ENCODE measurements at places on chromosomes 7 and 10.

DNA sequence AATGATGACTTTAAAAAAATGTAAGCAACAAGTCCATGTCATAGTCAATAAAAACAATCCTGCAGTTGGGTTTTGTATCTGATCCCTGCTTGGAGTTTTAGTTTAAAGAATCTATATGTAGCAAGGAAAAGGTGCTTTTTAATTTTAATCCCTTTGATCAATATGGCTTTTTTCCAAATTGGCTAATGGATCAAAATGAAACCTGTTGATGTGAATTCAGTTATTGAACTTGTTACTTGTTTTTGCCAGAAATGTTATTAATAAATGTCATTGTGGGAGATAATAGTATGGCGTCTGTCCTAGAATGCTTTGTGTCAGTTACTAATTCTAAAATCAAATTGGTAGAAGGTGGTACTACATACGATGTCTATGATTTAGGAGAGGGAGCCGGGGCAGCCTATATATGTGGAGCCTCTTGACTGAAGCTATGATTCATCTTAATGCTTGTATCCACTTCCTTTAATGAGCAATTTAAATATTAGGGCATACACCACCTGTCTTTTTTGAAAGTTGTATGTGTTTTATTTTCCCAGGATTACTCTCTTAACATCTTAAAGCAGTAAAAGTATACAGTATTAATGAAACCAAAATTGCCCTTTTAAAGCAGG lies 10.3 kb upstream of the PBLD start:
- DNase-seq: no peak

DNA sequence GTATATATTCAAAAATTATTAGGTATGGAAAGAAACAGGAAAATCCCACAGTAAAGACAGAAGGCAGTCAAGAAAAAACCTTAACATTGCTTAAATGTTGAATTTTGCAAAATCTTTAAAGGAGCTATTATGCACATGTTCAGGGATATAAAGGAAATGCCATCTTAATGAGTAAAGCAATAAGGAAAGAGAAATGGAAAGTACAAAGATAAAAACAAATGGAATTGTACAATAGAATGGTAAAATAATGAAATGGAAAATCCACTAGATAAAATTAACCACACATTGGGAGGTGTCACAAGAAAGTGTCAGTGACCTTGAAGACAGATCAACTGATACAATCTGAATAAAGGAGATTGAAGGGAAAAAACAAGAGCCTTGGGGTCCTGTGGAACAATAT lies 82.0 kb downstream of the KIF20B start:
- no peak for DNase-seq

- no peak for DNase-seq
These were observed 58.8 kb upstream of the HBP1 start for GRCh38 chr7:107109955-107110354.

DNA sequence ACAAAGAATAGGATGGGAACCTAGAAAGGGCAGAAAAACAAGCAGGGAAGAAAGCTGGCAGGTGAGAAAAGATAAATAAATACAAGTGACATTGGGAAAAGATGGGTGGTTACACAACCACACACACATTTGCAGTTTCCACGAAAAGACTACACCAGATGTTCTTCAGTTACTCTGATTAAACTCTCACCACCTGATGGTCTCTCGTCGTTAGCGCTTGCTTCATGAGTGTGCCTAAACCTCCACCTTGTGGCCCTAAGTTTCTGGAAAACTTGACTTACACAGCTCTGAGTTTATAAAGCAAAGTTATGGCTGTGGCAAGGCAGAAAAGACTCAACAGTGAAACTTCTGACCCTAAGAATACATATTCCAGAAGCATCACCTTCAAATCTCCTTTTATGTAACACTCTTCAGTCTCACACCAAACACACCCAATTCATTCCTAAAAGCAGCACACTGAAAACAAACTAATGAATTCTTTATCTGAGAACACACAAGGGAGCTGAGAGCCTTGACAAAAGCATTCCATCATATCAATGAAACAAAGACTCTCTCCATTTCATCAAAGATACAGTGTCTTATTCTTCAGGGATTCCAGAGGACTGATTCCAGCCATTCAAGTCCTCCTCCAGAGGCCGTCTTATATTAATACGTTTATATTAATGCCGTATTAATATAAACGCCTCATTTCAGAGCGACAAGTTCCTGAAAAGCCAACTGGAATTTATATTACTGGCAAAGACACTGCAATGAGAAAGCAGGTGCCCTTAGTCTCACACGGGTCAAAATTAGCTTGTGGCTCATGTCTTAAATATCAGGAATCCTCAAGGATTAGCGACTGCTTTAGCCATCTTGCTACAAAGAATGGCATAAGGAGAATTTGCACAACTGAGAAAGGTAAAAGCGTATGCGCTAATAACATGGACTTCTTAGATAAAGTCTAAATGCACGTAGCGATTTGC lies 77.6 kb downstream of the RNF216 start:
- no peak for DNase-seq

DNA sequence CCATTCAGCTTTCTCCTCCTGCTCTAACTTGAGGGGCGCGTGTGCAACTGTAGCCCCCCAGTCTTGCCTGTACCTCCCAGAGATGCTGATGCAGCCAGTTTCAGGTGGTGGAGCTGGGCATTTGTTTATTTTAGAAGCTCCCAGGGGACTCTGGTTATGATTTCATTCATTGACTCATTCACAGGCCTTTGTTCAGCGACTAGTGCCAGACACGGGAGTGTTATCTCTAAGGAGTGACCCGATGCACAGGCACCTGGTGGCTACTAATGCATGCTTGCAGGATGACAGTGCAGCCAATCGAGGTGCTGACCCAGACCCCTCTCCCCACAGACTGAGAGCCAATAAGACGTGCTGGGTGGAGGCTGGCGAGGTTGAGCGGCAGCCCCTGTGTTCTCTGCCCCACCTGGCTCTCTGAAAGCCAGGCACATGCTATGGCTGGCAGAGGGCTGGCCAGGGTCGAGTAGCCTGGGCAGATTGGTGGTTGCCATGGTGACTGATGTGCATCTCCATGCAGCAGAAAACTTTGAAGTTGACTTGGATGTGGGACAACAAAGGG lies 19.7 kb upstream of the SLC18A2 start:
- no peak for DNase-seq

DNA sequence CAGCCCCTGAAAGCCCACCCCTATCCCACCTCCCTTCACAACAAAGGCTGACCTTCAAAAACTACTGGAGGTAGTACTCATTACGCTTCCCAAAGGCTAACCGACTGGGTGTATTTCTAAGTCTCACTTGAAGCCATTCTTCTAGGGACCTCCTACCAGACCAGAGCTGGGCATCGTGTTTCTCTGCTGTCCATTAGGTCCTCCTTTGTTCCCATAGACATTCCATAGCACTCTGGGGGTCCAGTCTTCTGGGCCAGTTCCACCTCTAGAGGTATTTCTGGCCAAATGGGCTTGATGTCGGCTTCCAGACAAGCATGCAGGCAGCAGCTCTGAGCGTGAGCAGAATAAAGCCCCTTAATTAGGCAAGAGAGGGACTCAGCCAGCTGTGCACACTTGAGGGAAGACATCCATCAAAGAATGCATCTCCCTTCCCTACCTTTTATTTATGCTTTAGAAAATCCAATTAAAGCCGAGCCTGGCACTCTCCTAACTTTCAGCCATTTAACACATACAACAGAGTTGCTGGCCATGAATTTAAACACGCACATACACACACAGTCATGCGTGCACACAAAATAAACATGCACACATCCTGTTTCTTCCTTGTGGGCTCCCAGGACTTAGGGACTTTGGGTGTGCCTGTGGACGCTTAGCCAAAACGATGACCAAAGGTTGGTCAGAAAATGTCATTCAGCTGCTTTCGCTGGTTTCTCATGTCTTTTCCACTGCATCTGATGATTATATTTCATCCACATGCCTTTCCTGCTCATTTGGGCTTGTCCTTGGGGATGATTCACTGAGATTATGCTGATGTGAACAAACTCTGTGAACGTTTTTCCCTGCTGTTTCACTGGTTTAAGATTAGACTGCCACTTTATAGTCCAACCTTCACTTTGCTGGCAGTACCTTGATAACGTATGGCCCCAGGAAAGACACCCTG lies 362.0 kb upstream of the NFE2L3 start:
- DNase-seq: no peak

- peak; percentile 79 for DNase-seq
These were observed 228.2 kb downstream of the PTEN start for GRCh38 chr10:88091490-88092061.

GRCh38 chr7:1245524-1246050 lies 12.9 kb downstream of the UNCX start:
- DNase-seq: no peak

- no peak for DNase-seq
These were observed 58.0 kb upstream of the PFKP start for GRCh38 chr10:3009341-3009740.

GRCh38 chr10:96512524-96513304 lies 1.0 kb downstream of the TLL2 start:
- no peak for DNase-seq

- no peak for DNase-seq
These were observed 120.8 kb downstream of the TNS3 start for GRCh38 chr7:47461161-47461560.

DNA sequence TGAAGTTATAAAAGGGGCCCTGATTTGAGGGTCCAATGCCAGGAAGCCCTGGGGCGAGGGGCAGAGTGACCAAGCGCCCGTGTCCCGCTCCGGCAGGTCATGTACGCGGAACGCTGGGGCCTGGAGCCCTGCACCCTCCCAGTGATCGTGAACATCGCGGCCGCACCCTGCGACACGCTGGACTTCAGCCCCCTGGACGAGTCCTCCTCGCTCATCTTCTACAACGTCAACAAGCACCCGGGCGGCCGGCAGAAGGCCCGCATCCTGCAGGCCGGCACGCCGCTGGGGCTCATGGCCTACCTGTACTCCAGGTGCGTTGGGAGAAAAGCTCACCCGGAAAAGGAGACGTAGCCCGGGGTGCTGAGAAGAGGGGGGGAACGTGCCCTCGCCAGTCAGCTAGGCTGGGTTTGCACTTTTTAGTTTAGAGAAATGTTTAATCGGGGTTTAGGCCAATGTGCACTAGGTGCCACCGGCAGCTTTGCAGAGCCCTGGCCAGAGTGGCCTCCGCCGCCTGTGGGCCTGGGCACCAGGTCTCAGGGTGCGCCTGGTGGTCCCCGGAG lies 22.9 kb upstream of the UTF1 start:
- DNase-seq: no peak

DNA sequence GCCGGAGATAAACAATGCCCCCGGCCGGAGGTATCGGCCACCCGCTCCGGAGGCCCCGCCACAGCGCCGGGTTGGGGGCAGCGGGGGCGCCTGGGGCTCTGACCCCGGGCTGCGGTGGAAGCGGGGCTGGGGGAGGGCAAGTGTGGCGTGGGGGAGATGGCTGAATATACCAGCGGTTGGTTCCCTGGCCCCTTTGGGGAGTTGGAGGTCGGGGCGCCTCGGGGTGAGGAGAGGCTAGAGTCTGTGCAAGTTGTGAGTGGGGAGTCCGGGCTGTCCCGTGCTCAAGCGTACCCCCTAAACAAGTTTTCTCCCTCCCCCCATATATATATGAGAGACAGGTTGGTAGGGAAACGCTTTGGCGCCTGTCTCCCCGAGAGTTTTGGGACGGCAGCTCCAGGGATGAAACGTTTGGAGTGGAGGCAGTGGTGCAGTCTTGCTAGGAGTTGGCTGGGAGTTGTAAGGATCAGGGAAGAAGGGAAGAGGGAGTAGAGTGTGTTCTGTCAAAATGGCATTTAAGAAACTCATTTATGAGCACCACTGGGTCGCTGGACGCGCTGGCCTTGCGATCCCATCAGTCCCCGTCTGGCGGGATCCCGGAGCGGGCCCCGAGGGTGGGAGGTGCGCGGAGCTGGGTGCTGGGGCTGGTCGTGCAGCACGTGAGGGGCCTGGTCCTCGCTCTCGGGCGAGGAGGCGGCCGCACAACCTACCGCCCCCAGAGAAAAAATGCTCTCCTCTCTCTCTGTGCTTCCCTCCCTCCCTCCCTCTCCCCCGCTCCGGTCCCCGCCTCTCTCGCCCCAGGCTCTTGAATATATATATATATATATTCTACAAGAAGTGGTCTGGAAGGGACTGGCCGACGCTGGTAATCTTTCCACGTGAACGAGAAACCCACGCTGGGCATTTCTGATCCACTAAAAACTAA lies 1.1 kb downstream of the TET1 start:
- DNase-seq: no peak

- no peak for DNase-seq
These were observed 222.3 kb downstream of the BBS9 start for GRCh38 chr7:33351709-33352108.

DNA sequence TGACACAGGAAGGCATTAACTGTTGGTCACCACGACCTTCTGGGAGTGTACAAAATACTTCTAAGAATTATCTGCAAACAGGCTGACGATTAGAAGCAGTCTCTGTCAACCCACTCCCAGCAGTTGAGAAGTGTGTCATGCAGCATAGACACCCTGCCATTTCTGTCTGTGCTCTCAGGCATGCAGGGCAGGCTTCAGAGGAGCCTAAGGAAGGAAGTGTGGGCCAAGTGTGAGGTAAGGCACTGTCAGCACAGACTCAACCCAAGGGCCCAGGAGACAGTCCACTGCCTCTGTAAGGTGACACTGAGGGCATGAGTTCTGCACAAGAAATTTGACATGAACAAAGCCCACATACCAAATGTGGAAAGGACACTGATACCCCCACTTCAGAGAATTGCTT lies 109.0 kb upstream of the VIPR2 start:
- no peak for DNase-seq

DNA sequence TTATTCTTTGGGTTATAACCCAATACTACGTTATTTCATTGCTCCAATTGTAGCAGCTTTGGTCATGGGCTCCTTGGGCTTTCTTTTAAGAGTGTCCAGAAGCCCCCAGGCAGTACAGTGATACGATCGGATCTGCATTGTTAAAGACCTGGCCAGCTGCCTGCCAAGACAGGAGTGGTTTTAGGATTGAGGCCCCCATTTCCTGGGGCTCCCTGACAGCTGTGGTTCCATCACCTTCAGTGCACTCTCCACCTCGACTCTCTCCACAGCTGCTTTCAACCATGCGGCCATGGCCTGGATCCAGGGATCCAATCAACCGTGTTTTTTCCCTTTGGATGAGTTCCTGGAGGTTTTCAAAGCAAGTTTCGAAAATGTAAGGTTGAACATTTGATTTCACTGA lies 123.4 kb upstream of the BTBD16 start:
- DNase-seq: no peak

- DNase-seq: no peak
These were observed 201.7 kb downstream of the SKAP2 start for GRCh38 chr7:26662646-26663045.

DNA sequence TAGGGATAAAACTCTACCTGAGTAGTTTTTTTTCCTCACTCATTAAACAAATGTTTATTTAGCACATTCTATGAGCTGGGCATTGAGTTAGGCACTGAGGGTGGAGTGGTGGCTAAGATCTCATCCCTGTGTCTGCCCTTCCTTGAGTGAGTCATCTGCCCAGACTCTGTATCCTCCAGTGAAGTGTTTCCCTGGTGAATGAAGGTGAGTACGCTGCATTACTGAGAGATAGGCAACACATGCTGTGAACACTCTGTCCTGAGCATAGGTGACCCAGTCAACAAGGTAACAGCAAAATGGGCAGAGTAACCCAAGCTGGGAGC lies 5.8 kb downstream of the PITX3 start:
- no peak for DNase-seq

- DNase-seq: no peak
These were observed 92.7 kb downstream of the FZD1 start for GRCh38 chr7:91356915-91357314.

GRCh38 chr7:101549734-101550133 lies 79.4 kb downstream of the MYL10 start:
- DNase-seq: no peak

- no peak for DNase-seq
These were observed 93.3 kb downstream of the CHST15 start for GRCh38 chr10:123999956-124000615.

GRCh38 chr7:110921595-110922151 lies 169.3 kb upstream of the LRRN3 start:
- no peak for DNase-seq
